ENCODE measurements at places on chromosomes 1 and 21.

DNA sequence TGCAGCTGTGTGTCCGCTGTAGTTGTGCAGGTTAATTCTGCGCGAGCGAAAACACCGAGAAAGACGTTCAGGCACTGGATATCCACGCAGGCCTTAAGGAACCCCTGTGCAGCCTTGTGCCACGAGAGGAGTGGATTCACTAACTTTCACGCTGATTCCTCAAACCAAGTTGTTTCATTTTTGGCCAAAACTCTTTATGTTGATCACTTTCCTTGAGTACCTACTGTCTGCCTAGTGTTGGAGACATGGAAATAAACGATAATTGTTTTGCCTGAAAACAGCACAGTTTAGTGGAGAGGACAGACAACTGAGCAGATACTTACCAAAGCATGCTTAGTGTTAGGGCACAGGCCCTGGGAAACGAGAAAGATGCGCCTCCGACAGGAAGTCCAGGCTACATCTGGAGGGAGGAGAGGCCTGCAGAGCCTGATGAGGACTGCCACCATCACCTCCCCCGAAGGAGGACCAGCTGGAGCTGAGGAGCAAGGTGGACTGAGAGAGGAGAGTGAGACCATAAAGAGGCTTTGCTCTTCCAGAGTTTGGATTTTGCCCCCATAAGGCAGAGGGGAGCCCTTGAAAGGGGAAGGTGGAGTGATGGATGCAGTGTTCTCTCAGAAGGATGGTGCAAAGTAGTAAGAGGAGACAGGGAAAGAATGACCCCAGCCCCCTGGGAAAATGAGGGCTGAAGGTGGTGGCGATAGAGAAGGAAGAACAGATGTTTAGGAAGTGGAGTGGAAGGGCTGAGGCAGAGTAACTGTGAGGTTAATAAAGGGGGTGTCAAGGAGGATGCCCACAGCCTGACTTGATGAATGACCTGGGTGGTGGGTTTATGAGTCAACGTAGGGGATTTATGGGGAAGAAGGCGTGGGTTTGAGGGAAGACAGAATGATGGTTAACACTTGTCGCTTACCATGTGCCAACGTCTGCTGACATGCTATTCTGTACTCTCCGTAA lies 956 bp upstream of the SCAF4 start:
- DNase-seq, result peak; percentile 18

DNA sequence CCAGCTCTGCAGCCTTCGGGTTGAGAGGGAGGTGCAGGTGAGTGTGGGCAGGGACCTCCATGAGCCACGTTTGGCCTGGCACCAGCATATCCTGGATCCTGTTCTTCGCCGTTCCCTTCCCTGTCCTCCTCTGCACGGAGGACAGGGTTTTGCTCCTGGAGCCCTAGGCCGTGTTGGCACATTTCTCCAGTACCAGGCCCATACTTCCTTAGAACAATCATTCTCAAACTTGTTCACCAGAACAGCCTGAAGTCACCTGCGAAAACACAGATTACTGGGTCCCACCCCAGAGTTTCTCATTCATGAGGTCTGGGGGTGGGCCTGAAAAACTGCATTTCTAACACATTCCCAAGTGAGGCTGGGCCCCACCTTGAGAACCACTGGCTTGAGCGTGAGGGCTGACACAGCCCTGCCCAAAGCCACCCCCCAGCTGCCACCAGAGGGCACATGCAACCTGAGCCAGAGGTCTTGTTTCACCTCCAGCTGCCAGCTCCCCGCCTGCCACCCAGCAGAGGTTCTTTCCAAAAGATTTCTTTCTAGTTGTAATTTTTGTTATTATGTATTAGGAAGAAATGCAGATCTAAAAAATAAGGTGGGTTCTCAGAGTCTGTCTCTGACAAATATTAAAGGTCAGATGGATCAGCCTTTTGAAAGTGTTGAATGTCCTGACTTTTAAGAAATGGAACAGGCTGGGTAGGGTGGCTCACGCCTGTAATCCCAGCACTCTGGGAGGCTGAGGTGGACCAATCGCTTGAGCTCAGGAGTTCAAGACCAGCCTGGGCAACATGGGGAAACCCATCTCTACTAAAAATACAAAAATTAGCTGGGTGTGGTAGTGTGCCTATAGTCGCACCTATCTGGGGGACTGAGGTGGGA lies 39.6 kb upstream of the LDLRAP1 start:
- peak; percentile 58 for DNase-seq

DNA sequence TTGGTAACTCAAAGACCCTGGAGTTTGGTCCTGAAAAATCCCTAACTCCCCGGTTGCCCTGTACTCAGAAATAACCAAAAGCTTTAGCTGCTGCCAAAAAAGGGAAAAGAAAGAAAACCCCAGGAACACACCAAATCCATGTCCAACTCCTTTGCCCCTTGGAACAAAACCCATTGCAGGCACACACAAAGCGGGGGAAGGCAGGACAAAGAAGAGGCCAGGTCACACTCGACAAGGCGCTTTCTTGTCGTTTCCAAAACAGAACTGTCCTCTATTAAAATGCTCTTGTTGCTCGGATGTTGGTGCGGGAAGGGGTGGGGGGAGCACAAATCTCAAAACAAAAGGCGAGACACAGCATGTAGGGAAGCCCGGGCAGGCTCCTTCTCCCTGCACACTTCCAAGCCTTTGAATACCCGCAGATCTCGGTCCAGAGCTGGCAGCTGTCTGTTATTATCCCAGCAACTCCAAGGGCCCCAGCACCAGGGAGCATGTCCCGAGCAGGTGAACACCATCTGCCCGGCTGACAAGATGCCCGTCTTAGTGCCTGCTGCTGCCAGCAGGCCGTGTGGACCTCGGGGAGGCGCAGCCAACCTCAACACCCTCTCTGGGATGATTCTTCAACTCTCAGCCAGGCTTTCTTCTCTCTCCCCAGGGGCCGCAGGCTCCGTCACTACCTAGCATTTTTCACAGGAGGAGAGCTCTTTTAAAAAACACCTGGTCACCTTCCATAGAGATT lies 96.4 kb downstream of the SSBP3 start:
- DNase-seq, result peak; percentile 55

GRCh38 chr1:47587891-47588582 lies 150.2 kb downstream of the FOXD2 start:
- no peak for DNase-seq

- DNase-seq, result no peak
Measured at GRCh38 chr1:79478160-79478559, 471.6 kb upstream of the ADGRL4 start.

DNA sequence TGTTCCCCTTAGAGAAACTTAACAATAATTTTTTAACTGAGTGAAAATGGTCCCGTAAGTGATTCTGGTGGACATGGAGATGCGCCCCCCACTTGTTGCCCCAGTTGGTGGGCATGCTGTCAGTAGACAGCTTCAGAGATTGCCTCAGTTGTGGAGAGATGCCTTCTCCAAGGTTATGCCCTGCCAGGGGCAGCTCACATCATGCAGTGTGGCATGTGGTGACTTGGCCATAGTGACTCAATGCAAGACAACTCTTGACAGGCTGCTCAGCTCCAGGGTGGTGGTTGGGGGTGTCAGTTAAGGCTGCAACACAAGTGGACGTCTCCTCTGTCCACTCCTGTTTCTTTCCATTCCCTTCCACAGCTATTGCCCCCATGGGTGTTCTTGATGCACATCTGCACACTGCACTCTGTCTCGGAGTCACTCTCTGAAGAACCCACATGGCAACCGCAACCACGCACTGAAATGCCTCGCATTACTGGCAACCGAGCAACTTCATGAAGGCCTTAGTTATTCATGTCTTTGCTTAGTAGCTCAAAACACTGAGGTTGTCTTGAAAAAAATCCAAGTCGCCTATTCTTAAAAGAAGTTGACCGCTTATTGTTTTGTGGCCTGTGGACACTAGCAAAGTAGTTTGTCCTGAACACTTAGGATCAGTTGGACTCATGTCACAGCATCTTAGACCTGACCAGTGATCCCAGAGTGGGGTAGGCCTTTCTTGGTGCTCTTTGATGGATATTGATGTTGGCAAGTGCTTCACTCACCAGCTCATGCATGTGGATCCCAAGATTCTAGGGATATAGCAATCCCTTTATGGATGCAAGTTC lies 54.8 kb upstream of the USP1 start:
- DNase-seq, result no peak

GRCh38 chr21:33828083-33828482 lies 87.5 kb downstream of the ATP5PO start:
- DNase-seq, result no peak

DNA sequence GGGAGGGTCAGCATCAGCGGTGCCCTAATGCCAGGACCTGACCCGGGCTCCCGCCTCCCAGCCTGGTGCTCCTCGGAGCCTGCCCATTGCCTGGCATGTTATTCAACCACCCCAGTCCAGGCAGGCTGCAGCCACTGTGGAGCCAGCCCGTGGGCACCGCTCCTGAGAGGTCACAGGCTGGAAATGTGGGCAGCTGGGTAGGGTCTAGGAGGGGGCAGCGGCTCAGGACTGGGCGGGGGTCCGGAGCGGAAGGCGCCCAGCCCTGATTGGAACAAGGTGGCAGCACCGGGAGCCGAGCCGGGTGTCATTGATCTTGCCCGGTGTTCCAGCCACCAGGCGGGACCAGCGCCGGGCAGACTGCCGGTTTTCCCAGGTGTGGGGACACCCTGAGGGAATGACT lies 12.7 kb upstream of the RUNX3 start:
- no peak for DNase-seq

DNA sequence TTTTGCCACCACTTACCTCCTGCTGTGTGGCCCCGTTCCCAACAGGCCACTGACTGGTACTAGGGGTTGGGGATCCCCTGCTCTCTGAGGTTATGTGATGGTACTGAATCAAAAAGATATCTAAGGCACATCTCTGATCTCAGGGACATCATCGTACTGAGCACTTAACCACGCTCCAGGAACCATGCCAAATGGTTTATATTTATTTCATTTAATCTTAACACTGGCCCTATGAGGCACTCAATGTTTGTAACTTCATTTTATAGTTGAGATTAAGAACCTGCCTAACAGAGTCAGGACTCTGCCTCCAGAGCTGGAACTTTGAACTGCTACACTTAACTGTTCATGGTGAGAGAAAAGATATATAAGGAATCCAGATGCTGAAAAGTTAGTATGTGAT lies 98.0 kb upstream of the HP1BP3 start:
- DNase-seq, result no peak

GRCh38 chr21:45831991-45832740 lies 149.4 kb upstream of the COL6A1 start:
- DNase-seq, result no peak

DNA sequence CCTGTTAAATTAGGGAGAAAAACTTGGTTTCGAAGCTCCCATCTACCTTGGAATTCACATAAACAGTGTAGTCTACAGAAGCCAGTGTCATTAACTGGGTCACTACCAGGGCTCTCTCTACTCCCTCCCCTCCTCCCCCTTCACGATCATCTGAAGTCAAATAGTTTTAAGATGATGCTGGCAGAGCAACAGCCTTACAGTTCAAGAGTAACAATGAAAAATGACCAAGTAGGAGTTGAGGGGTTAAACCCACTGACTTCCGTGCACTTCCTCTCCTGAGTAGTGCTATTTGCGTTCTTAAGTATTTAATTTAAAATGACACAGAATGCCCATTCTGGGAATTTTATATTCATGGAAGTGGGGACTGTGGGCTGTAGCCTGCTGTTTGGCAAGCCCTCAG lies 236.9 kb downstream of the SIPA1L2 start:
- DNase-seq, result no peak

- peak; percentile 84 for DNase-seq
Measured at GRCh38 chr1:10210841-10211804, 753 bp downstream of the KIF1B start.

- DNase-seq, result no peak
Measured at GRCh38 chr21:46038871-46039397, 57.4 kb downstream of the COL6A1 start.

DNA sequence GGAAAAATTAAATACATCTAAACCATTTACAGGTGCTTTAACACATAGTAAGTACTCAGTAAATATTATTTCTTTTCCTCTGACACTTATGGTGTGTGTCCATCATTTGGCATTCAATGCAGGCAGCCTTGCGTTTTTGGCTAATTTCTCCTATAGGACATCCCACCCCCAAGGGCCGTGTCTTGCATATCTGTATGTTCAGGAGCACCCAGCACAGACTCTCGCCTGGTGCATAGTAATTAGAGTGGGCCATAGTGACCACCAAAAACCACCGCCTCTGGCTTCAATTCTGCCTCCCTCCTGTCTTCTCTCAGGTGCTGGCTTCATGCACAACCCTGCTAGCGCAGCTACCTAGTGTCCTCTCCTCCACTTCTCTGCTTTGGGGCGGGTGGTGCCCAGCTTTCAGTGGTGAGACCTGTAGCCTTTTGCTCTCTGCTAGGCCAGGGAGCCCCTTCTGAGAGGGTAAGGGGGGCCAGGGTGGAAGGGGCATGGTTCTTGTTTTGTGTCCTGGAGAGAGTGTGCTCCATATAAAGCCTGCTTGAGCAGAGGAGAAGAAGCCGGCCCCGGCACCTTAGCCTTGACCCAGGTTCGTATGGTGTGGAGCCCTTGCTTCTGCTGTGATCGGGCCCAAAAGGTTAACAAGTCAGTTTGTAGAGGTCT lies 33.4 kb downstream of the BATF3 start:
- DNase-seq, result no peak

GRCh38 chr1:21663951-21664805 lies 5.0 kb downstream of the RAP1GAP start:
- no peak for DNase-seq

- no peak for DNase-seq
Measured at GRCh38 chr1:54256522-54257345, 56.8 kb downstream of the MRPL37 start.

DNA sequence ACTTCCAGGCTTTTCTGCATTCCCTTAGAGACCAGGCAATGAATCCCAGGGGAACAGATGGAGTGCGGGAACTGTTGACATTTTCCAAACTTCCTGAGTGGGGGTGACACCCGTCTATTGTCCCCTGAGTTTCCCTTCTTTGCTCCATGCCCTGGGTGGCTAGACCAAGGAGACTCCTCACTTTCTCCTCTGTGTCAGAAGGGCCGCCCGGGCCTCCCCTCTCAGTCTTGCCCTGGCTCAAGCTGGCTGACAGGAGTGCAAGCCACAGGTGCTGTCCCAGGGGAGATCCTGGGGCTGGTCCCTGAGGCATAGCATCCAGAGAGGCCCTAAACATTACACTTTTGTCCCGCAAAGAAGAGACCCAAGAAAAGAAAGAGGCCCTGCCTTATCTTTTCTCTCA lies 62.8 kb downstream of the DDX20 start:
- no peak for DNase-seq

DNA sequence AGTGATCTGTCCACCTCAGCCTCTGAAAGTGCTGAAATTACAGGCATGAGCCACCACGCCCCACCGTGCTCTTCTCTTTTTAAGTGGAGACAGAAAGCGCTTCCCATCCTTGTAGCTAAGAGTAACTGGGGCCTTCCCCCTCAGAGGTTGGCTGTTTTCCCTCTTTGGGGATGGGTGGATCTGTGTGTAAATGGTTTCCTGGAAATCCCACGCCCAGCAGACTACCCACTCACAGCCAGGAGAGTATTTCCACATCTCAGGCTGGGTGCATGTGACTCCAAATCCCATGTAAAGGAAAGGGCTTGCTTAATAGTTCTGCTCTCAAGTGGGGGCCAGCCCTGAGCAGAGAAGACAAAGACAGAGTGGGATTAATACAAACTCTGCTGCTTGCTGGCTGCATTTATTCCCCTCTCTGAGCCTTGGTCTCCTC lies 19.6 kb upstream of the TCEA3 start:
- no peak for DNase-seq

Measured in NCI-H510A (cell line).